T-helper 2 cell (primary cell): ENCODE measurements at places on chromosomes 7 and 10.

DNA sequence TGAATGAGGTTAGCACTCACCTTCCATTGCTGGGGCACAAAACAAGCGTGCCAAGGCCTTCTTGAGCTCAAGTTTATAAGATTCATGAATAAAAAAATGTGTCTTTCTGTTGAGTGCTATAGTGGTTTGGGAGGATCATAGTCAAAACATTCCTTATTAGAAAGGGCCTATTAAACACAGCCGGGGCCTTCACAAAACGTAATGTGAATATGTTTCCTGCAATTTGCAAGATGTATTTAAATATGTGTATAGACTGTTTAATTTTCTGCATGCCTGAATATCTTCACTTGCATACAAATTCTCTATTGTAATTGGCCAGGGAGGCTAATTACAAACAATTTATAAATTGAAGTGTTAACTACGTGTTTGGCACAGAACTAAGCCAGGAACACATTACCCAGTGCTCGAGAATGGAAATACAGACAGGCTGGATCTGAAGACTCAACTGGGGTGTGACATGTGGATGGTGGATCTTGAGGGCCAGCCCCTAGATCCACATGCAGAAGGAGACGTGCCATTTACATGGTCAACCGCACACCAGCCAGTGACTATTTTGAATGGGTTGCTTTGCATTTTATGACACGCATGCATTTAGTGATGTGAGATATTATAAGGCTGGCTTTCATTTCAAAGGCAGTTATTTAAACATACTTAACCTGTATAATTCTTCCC, 31.3 kb downstream of the LYZL2 start:
- DNase-seq: no peak

- no peak for DNase-seq
These were observed 22.2 kb upstream of the CHST12 start for GRCh38 chr7:2381227-2381626.

- DNase-seq: no peak
These were observed 33.8 kb downstream of the PFKFB3 start for GRCh38 chr10:6236349-6237198.

DNA sequence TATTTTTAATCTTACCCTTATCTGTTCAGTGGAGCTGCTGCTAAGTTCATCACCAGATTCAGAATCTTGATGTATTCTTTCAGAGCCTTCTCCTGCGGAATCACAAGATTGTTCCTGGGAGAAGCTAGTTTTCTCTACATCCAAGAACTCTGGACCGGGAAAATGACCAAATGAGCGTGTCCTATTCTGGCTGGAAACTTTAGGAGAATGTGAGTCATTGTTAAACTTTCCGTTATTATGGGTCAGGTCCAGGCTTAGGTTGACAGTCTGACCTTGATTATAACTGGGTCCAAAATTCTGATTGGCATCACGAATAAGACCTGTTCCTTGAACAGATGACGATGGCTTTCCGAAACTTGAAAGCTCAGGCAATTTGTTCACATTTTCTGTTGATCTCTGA, 20.5 kb downstream of the ARHGAP12 start:
- no peak for DNase-seq

DNA sequence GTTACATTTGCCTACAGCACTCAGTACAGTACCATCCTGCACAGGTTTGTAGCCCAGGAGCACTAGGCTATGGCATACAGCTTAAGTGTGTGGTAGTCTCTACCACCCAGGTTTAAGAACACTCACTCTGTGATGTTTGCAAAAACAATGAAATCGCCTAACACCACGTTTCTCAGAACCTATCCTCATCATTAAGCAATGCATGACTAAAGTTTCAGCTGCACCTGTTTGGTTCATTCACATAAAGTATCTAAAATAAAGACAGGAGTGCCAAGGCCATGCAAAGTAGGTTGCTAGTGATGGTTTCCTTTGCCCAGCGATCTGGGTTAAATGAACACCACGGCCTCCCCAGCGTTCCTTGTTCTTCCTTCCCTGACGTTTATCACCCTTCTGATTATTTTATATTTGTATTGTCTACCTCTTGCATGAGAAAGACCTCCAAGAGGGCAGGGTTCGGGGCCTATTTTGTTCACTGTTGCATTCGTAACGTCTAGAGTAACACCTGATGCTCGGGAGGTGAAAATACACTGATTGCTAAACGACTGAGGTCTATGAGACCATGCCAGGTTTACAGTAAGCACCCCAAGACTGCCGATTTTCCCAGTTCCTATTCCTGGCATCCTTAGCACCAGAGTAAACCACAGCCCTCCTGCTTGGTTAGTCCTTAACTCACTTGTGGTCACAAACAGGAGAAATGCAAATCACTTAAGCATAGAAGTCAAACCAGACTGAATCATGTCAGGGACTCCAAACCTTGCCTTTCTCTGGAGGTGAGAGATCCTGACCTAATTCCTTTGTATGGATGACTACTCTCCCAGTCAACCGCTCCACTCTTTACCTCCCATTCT, 204.1 kb upstream of the NFE2L3 start:
- DNase-seq: no peak

DNA sequence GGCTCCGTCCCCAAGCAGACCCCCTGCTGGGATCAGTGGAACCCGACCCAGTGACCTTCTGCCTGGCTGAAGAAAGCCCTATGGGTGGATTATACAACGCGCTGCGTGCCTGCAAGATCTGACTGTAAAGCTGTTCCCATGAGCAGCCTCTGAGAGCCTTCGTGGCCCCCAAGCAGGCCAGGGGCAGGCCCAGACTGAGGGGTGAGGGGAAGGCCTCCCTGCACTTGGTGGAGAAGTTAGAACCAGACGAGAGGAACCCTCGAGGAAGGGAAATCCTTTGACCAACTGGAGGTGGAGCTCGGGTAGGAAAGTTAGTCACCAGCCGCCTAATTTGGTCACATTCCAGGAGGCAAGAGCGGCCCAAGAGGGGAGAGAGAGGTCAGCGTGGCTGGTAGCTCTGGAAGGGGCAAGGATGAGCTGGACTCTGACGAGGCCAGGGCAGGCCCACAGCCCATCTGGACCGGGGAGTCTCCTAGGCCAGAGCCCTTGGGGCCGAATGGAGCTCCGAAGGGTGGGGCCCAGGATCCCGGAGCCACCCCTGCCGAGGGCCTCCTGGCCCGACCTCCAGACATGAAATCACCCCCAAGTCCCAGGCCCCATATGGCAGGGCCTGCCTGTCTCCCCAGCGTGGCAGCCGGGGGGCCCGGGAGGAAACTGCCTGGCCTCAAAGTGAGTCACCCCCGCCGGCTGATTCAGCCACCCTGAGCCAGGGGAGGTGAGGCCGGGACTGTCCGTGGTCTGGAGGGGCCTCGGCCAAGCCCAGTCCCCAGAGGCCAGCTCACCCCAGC, 23.3 kb upstream of the PDGFA start:
- no peak for DNase-seq

GRCh38 chr7:26705567-26705966, 158.8 kb downstream of the SKAP2 start:
- DNase-seq: no peak

GRCh38 chr7:34191771-34192479, 286.6 kb downstream of the BMPER start:
- no peak for DNase-seq

DNA sequence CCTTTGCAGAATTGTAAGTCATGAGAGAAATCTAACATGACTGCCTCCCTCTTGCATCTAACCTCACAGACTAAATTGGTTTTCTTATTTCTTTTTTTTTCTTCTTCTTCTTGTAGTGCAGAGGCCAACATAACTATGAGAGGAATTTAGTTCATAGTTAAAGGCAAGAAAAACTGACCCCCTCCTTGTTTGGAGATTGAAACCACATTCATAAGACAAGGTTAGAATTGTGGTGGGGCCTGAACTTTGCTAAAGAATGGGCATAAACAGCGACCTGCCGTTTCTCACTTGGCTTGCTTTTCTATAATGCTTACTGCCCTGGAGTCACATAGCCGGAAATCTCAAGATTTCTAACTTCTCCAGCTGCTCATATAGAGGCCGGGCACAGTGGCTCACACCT, 2.4 kb upstream of the POLM start:
- DNase-seq: no peak

GRCh38 chr10:91798649-91799611, 704 bp downstream of the TNKS2 start:
- peak; percentile 72 for DNase-seq

- DNase-seq: no peak
These were observed 20.6 kb downstream of the SHTN1 start for GRCh38 chr10:116984202-116984990.

DNA sequence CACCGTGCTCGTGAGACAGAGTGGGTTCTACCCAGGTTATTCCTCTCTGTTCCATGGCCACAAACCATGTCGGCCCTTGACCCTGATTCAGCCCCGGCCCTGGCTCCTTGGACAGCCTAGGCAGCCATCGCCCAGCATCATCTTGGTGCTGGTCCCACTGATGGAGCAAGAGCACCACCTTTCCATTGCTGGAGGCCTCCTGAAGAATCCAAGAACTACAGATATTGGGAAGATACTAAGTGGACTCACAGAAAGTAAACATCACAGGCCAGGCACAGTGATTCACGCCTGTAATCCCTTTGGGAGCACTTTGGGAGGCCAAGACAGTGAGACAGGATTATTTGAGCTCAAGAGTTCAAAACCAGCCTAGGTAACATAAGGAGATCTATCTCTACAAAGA, 125.1 kb downstream of the NT5C2 start:
- DNase-seq: no peak

DNA sequence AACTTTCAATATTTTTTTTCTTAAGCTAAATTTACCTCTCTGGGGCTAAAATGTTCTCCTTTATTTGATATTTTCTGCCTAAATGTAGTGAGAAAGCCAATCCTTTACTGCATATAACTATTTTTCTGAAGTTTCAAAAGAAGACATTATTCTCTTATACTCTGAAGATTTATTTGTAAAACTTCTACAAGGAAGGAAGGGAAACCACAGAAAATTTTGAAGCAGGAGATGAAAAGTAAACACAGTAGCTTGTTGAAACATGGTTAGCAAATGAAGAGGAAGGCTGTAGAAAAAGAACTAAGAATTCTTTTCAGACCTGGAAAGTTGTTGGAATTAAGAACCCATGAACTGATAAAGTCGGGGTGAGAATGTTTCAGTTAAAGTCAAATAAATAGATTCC, 330.3 kb downstream of the HGF start:
- no peak for DNase-seq

DNA sequence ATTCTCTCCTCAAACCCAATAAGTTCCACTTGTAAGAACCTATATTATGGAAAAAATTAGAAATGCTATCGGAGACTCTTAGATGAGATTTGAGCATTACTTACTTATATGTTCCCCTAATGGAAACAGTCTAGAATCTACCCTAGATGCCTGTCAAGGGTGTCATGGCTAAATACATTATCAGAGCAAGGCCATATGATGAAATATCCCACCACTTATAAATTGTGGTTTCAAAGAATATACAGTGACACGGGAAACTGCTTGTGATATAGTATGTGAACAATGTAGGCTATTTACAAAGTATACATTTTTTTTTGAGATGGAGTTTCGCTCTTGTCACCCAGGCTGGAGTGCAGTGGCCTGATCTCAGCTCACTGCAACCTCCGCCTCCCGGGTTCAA, 46.3 kb upstream of the CTBP2 start:
- no peak for DNase-seq

- DNase-seq: no peak
These were observed 181.5 kb downstream of the EXOC4 start for GRCh38 chr7:133434246-133434865.

DNA sequence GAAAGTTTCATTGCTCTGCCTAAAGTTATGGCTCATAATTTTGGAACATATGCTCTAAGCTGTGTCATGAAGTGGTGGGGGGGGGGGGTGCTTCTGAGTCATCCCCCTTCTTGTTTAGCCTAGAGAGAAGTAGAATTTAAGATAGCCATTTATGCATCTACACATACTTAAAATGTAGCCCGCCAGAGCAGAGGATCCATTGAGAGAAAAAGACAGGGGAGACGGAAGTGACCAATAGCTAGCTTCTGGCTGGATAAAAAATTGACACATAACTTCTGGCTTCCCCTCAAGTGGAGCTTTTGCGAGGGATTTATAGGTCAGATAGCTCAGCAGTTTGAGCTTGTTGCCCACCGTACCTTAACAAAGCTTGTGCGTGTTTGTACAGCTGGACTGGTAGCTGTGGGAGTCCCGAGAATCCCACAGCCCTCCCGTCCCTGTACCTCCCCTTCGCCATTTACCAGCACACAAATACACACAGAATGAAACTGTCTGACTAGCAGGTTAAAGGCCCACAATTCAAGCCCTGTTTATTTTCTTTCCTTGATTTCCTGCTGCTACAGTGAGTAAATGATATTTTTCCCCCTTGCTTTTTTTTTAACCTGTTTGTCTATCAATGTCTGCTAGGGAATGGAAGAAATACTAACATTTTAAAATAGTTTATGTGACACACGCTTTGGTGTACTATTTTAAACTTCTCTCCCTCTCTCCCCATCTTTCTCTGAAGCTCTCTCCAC, 232.6 kb upstream of the FERD3L start:
- DNase-seq: no peak

GRCh38 chr10:58512491-58513187, at the start of gene BICC1:
TSS of gene BICC1 (plus strand) at chr10:58512872. CDS start at chr10:58513144, 272 bp downstream.
- no peak for DNase-seq

DNA sequence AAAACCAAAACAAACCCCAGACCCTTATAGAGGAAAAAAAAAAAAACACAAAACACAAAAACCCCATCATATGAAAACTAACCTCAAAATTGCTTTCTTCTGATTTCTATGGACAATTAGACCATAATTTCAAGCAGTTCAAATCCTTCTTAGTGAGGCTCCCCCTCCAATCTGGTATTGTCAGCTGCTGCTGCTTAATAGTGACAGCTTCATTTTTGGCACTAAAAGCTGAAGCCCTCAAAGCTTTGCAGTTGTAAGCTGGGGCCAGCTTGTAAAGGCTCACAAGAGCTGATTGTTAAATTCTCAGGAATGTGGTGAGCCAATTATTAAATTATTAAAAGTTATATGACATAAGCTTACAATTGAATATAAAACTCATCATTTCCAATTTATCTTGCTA, 21.9 kb downstream of the ATXN7L1 start:
- no peak for DNase-seq

DNA sequence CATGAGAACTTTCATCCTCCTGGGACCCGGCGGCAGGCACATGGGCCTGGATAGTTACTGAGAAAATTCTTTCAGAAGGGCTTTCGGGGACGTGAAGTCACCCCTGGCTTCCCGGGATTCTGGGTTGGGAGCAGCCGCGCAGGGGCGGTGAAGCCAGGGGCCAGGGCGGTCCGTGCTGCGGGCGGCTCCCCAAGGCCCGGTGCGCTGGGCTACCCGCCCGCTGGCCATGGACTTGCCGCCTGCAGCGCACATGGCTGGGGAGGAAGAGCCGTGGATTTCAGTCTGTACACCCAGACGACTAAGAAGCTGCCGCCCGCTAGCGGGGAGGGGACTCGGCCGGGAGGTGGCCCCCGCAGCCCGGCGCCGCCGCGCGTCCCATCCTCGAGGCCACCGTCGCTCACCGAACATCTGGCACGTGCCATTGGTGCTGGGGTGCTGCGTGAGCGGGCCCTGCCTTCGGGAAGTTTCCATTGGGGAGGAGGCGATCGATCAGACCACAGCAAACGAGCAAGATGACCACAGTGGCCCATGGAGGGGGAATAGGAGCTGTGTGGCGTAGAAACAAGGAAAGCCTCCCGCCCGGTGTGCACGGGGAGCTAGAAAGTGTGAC, 64.5 kb downstream of the TMEM209 start:
- no peak for DNase-seq

DNA sequence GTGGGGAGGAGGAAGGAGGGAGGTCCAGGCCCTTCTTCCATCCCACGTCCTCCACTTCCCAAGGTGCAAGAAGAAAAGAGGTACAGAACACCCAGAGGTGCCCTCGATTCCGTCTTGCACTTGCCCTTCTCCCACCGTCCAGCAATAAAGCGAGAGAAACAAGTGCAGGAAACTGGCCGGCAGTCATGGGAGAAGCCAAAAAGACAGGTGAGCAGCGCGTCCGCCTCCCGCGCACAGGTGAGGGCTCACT, 1.3 kb downstream of the C10orf95 start:
- DNase-seq: no peak
